NK-92 treated with Interleukin-12 subunit alpha and Interleukin-12 subunit beta, amount 100 ng/mL, for 24 hours (cell line): ENCODE measurements at places on chromosomes 4 and X.

DNA sequence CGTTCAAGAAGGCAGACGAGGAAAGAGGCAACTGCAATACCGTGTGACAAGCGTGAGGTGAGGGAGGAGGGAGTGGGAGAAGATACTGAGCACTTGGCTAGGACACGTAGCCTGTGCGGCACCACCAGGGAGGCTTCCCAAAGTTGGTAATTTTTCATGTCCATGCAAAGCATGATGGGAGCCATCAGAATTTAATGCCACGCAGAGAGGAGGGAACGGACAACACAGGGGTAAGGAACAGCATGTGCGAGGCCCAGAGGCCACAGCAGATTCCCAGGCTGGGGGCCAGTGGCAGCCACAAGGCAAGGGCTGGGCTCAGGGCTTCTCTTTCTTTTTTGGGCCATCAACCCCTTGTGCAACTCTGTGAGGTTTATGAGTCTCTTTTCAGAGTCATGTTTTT lies 11.0 kb upstream of the CLDN24 start:
- no peak for DNase-seq

DNA sequence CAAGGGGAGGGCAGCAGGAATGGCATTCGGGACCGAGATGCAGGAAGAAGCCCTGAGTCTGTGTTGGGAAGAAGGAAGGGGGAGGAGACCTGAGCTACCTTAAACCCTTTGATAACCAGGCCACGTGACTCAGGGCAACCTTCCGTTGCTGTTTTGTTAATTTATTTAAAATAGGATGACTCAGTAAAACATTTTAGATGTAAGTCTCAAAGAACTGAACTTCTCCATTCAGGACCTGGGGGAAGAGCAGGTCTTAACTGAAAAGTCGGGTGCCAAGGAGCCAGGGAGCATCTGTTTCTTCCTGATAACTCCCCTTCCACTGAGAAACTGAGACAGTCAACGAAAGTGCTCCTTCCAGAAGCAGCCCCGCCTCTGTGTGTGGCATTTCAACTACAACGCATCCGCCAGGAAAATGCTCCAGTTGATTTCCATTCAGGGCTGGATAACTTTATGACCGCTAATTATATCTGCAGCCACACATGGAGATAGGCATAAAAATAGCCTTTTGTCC lies 88.0 kb downstream of the IRF2 start:
- DNase-seq, result no peak

DNA sequence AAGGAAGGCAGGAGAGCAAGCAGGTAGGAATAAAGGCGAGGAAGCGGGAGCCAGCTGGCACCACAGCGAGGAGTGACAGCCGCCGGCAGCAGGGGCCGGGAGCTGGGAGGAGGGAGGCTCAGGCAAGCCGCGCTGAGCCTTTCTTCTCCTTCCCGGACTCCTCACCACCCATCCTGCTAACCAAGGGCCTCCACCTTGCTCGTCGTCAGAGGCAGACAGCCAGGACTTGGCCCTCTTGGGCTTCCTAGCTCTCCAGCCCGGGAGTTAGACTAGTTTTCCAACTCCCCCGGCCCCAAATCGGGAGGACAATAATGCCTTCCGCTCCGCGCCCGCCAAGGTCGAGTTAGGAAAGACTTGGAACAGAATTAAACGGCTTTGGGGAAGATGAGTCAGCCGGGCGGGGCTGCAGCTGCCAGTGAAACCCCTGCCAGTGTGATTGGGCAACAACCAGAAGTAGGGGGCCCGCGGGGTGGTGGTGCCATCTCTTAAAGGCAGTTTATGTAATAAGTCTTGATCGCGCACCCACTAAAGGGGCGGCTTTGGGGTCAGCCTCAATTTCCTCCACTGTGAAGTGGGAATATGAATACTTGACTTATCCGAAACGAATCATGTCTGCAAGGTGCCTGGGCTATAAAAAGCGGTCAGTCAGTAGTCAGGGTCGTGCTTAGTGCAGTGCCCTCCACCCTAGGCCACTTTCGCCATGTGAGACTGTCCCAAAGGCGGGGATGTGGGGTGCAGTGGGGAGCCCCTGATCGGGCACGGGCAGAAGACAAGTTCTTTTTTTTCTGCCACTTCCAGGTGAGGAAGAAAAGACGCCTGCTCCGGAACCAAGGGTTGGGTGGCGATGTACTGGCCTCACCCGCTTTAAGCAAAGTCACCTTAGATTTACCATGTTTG lies 6.7 kb upstream of the HSD17B10 start:
- no peak for DNase-seq

GRCh38 chr4:42501624-42502401 lies 104.5 kb downstream of the SHISA3 start:
- DNase-seq, result no peak

GRCh38 chr4:55636656-55636999 lies 530 bp upstream of the NMU start:
- no peak for DNase-seq

GRCh38 chr4:142824368-142824767 lies 21.7 kb downstream of the INPP4B start:
- no peak for DNase-seq
